CD4-positive, alpha-beta memory T cell (primary cell): ENCODE measurements at places on chromosomes 7 and 10. TPM values are rescaled to one million over a fixed set of nuclear protein-coding genes. Genes with fewer than 3 reads are reported as not detected.

GRCh38 chr7:70479153-70480021 lies 652.6 kb upstream of the GALNT17 start:
- no peak for DNase-seq
- no peaks in the 10 kb centered on the region for H3K36me3 ChIP-seq
- H3K4me3 ChIP-seq: no peak overlapping the region
- no peak overlapping the region for H3K27ac ChIP-seq
- no peaks in the 10 kb centered on the region for H3K4me1 ChIP-seq
- H3K27me3 ChIP-seq: no peaks in the 10 kb centered on the region

- H3K4me3 ChIP-seq: peak overlapping the region; percentile 87
- H3K36me3 ChIP-seq: no peaks in the 10 kb centered on the region
Measured at GRCh38 chr10:124917428-124918190, 24.3 kb upstream of the ZRANB1 start.

GRCh38 chr7:141320287-141320686 lies 230.9 kb upstream of the AGK start:
- no peak overlapping the region for H3K4me3 ChIP-seq
- no peaks in the 10 kb centered on the region for H3K27me3 ChIP-seq
- H3K36me3 ChIP-seq: no peaks in the 10 kb centered on the region
- DNase-seq: no peak
- no peak overlapping the region for H3K27ac ChIP-seq

DNA sequence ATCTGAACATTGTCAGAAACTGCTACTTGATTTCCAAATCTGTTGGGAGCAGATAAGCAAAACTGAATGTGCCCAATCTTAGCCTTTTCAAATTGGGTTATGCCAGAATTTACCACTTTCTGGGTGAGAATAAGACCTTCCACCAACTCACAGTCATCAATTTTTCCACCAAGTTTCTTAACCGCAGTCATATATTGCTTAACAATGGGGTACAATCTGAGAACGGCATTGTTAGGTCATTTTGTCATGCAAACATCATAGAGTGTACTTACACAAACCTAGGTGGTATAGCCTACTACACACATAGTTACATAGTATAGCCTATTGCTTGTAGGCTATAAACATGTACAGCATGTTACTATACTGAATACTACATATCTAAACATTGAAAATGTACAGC lies 16.0 kb downstream of the MRPS33 start:
- no peak overlapping the region for H3K4me3 ChIP-seq
- no peaks in the 10 kb centered on the region for H3K27me3 ChIP-seq
- no peak for DNase-seq
- no peaks in the 10 kb centered on the region for H3K36me3 ChIP-seq
- no peaks in the 10 kb centered on the region for H3K4me1 ChIP-seq

DNA sequence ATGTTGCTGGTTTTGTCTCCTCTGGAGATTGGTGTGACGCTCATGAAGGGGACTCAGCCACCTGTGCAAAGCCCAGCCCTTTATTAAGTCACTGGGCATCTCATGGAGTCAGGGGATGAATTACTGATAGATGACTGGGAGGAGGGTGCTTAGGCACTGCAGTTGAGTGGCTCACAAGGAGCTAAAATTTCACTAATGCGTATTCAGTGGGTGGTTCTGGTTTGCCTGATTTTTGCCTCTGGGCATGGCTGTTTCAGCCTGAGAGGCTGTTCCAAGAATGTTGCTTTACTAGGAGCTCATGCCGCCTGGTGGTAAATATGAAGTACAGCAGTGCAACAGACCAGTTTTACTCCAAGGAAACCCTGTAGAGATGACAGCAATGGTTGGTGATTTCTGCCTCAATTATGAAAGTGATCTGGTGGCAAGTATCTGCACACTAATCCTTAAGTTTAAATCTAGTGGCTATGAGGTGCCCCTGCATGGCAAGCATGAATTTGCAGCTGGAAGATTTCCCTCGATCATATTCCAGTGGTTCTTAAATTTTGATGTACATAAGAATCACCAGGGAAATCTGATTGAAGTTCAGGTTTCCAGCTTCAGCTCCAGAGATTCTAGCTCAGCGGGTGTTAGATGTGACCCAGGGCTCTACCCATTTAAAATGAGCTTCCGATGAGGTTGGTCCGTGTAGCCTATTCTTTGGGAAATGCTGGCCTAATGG lies 19.9 kb downstream of the ACTA2 start:
- no peak overlapping the region for H3K4me3 ChIP-seq
- H3K27ac ChIP-seq: no peak overlapping the region
- no peaks in the 10 kb centered on the region for H3K36me3 ChIP-seq
- H3K27me3 ChIP-seq: no peaks in the 10 kb centered on the region
- H3K4me1 ChIP-seq: peaks cover 15% of the 10 kb centered on the region

GHRHR gene
- polyA plus RNA-seq: not detected

SPDYE11 gene
- polyA plus RNA-seq: 0.10 TPM

NODAL gene
- polyA plus RNA-seq: not detected

DNA sequence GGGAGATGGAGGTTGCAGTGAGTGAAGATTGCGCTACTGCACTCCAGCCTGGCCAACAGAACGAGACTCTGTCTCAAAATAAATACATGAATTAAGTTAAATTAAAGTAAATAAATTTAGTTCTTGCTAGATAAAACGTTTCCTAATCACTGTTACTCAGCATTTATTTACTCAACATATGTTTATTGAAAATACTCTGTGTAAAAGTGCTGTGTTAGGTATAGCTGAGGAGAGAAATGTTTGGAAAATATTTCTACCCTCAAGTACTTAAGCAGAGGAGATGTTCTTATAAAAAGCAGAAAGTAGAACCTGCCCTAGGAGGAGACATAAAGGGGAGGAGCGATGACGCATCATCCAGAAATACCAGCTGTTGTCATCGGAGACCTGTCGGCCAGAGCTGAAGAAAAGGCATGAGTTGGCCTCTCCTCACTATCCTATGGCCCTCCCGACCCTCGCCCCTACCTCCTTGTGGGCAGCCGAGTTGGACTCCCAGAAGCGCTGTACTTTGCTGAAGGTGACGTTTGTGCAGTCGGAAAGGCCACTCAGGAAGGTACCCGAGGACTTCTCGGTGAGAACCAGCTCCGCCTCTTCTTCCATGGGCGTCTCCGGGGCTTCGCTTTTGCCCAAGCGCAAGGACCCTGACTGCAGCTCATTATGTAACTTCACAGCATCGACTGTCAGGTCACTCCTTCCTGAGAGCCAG lies 1.1 kb downstream of the RRP12 start:
- DNase-seq: peak; percentile 83
- peaks cover 15% of the 10 kb centered on the region for H3K4me1 ChIP-seq
- H3K27ac ChIP-seq: peak overlapping the region; percentile 88
- H3K4me3 ChIP-seq: peak overlapping the region; percentile 71
- H3K27me3 ChIP-seq: no peaks in the 10 kb centered on the region
- H3K36me3 ChIP-seq: no peaks in the 10 kb centered on the region

GRCh38 chr7:36285276-36285675 lies 104.4 kb upstream of the ANLN start:
- peak overlapping the region; percentile 78 for H3K27ac ChIP-seq
- peaks cover 91% of the 10 kb centered on the region for H3K4me1 ChIP-seq
- DNase-seq: no peak
- no peak overlapping the region for H3K4me3 ChIP-seq

USP6NL gene
- polyA plus RNA-seq: 2.2 TPM

DNA sequence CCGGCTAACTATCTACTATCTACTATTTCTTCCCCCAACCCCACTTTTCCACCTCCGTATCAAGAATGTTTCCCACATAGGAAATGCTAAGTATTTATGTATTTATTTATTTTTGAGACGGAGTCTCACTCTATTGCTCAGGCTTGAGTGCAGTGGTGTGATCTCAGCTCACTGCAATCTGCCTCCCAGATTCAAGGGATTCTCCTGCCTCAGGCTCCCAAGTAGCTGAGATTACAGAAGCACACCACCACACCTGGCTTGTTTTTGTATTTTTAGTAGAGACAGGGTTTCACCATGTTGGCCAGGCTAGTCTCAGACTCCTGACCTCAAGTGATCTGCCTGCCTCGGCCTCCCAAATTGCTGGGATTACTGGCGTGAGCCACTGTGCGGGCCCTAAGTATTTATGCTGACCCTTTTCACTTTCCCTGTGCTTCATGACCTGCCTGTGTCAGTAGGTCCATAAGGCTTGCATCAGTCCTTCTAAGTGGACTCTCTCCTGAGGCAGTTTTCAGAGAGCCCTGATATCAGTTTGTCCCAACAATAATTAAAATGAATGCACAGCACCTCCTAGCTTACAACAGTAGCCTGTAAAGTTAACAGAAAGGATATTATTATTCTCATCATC lies 25.7 kb upstream of the FBXW4 start:
- H3K4me1 ChIP-seq: no peaks in the 10 kb centered on the region
- no peaks in the 10 kb centered on the region for H3K36me3 ChIP-seq
- H3K4me3 ChIP-seq: no peak overlapping the region
- DNase-seq: no peak

ZNF488 gene
- polyA plus RNA-seq: 0.20 TPM

DNA sequence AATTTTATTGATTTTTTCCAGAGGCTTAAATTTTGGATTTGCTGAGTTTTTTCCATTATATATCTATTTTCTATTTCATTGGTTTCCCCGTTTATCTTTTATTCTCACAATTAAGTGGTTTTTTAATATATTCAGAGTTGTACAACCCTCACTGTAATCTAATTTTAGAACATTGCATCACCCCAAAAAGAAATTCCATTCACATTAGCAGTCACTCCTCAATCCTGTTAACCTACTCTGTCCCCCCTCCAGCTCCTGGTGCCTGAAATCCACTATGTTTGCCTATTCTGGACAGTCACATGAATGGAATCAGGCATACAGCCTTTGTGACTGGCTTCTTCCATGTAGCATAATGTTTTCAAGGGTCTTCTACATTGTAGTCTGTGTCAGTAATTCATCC lies 55.8 kb upstream of the ITGA8 start:
- no peak overlapping the region for H3K27ac ChIP-seq
- H3K4me1 ChIP-seq: no peaks in the 10 kb centered on the region
- H3K27me3 ChIP-seq: no peaks in the 10 kb centered on the region

RBP3 gene
- not detected for polyA plus RNA-seq

GRCh38 chr10:69364232-69364940 lies 52.3 kb downstream of the TACR2 start:
- peaks cover 32% of the 10 kb centered on the region for H3K4me1 ChIP-seq
- H3K36me3 ChIP-seq: peaks cover 63% of the 10 kb centered on the region
- no peak overlapping the region for H3K4me3 ChIP-seq
- no peaks in the 10 kb centered on the region for H3K27me3 ChIP-seq
- H3K27ac ChIP-seq: no peak overlapping the region

GRCh38 chr10:21464134-21464533 lies 61.3 kb downstream of the SKIDA1 start:
- H3K4me3 ChIP-seq: no peak overlapping the region
- H3K27me3 ChIP-seq: no peaks in the 10 kb centered on the region
- no peak for DNase-seq
- no peak overlapping the region for H3K27ac ChIP-seq
- H3K4me1 ChIP-seq: no peaks in the 10 kb centered on the region

DNA sequence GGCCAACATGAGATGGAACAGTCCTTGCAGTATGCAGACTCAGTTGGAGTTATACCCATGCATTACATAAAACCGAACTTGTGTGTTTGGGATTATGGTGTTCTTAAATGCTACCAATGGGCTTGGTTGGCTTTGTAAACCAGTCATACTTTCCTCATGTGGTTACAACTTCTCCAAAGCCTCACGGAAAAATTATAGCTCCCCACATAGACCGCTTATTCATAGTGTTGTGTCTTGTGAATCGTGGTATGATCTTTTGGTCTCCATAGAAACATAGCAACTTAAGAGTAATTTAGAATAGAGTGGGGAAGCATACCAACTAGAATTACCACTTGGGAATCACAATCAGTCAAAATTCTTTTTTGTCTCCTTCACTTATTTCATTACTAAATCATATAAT lies 112.3 kb upstream of the FZD1 start:
- H3K27ac ChIP-seq: no peak overlapping the region
- H3K4me3 ChIP-seq: no peak overlapping the region
- no peak for DNase-seq

DNA sequence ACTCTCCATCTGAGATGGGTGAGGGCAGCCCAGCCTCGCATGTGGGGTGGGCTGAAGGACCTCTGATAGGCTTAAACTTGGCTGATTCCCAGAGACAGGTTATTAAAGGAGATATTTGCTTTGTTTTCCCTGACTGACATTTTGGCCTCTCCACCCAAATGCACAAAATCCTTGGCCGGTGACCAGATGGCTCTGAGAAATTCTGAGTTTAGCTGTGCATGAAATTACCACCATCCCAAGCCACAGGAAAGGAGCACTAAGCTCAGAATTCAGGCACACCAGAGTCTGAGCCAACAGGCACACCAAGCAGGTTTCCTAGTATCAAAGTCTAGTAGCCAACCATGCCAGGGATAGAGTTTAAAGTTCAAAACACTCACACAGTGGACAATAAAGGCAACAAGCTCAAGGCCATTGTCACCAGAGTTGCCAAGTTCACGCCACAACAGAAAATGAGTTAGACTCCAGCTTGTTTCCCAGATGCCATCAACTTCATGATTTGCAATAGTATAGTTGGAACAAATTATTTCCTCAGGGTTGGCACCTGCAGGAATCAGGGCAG lies 387.6 kb downstream of the KCNMA1 start:
- H3K4me1 ChIP-seq: no peaks in the 10 kb centered on the region
- H3K27ac ChIP-seq: no peak overlapping the region
- H3K4me3 ChIP-seq: no peak overlapping the region
- no peak for DNase-seq
- no peaks in the 10 kb centered on the region for H3K27me3 ChIP-seq

DNA sequence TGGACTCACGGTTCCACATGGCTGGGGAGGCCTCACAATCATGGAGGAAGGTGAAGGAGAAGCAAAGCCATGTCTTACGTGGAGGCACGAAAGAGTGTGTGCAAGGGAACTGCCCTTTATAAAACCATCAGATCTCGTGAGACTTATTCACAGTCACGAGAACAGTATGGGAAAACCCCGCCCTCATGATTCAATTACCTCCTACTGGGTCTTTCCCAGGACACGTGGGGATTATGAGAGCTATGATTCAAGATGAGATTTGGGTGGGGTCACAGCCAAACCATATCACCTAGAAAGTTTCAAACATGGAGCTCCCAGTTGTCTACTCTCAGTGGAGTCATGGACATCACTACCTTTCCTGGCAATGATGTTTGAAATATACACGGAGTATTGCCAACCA lies 49.6 kb downstream of the CYCS start:
- no peak for DNase-seq
- H3K36me3 ChIP-seq: no peaks in the 10 kb centered on the region
- H3K4me1 ChIP-seq: no peaks in the 10 kb centered on the region
- H3K27me3 ChIP-seq: no peaks in the 10 kb centered on the region
- H3K27ac ChIP-seq: no peak overlapping the region

DNA sequence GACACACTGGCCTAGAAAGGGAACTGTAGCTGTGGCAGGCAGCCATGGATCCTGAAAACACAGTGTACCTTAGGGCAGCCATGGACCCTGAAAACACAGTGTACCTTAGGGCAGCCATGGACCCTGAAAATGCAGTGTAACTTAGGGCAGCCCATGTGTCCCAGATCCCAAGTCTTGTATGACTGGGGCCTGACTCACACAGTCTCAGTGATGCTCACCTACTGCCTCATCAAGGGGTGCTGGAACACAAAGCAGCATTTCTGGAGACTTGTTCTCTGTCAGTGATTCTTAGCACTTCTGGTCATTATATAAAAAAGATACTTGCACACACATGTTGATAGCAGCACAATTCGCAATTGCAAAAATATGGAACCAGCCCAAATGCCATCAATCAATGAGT lies 70.2 kb upstream of the LAMB4 start:
- no peak for DNase-seq
- no peaks in the 10 kb centered on the region for H3K4me1 ChIP-seq
- H3K27me3 ChIP-seq: no peaks in the 10 kb centered on the region
- no peak overlapping the region for H3K4me3 ChIP-seq
